ENCODE measurements at places on chromosomes 16 and 17. TPM values are rescaled to one million over a fixed set of nuclear protein-coding genes. Genes with fewer than 3 reads are reported as not detected.

DNA sequence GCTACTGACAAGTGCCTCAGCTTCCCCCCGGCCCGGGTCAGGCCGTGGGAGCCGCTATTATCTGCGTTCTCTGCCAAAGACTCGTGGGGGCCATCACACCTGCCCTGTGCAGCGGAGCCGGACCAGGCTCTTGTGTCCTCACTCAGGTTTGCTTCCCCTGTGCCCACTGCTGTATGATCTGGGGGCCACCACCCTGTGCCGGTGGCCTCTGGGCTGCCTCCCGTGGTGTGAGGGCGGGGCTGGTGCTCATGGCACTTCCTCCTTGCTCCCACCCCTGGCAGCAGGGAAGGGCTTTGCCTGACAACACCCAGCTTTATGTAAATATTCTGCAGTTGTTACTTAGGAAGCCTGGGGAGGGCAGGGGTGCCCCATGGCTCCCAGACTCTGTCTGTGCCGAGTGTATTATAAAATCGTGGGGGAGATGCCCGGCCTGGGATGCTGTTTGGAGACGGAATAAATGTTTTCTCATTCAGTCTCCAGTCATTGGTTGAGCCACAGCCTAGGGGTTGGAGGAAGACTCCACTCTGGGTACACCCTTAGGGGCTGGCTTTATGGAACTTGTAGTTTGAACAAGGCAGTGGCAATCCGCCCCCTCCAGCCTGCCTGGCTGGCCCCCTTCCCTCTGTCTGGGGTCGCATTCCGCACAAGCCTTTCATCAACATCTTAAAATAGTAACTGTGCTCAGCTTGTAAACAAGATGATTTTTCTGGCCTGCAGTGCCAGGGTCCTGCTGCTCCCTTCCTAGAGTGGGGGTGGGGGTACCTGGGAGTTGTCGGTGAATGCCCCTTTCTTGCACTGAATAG lies 4.1 kb downstream of the SYNGR2 start:
- peaks cover 5% of the 10 kb centered on the region for H3K36me3 ChIP-seq
- no peak for DNase-seq
- H3K4me1 ChIP-seq: no peaks in the 10 kb centered on the region
- H3K27me3 ChIP-seq: no peaks in the 10 kb centered on the region
- H3K4me3 ChIP-seq: no peak overlapping the region
- H3K27ac ChIP-seq: no peak overlapping the region

The PLXDC1 gene
- total RNA-seq: 3.7 TPM

DNA sequence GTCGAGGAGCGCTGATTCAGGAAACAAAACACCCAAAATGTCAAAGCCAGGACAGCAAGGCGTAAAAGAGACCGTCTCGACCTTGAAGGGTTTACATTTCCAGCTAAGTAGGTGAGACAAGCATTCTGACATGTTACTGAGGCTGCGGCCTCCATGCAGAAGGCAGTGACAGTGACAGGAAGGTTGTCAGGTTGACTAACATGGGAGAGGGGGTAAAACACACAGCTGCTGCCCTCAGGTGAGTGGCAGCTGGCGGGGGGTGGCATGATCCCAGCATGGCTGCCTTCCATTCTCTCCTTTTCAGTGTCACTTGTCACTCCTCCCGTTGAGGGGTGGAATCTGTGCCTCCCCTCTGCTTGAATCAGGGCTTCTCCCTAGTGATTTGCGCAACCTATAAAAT lies 31.9 kb upstream of the CRHR1 start:
- DNase-seq: no peak
- no peaks in the 10 kb centered on the region for H3K4me1 ChIP-seq
- no peak overlapping the region for H3K27ac ChIP-seq
- no peak overlapping the region for H3K4me3 ChIP-seq
- H3K27me3 ChIP-seq: peaks cover 52% of the 10 kb centered on the region
- no peaks in the 10 kb centered on the region for H3K36me3 ChIP-seq

The OSGIN1 gene
- 2.7 TPM for total RNA-seq

GRCh38 chr16:82197540-82198240 lies 27.7 kb upstream of the MPHOSPH6 start:
- peaks cover 29% of the 10 kb centered on the region for H3K4me1 ChIP-seq
- no peak for DNase-seq
- no peaks in the 10 kb centered on the region for H3K36me3 ChIP-seq
- H3K4me3 ChIP-seq: no peak overlapping the region

GRCh38 chr17:47705536-47706530 lies 11.9 kb downstream of the TBKBP1 start:
- no peak for DNase-seq
- no peak overlapping the region for H3K27ac ChIP-seq
- peaks cover 17% of the 10 kb centered on the region for H3K27me3 ChIP-seq
- H3K4me3 ChIP-seq: no peak overlapping the region
- peaks cover 12% of the 10 kb centered on the region for H3K36me3 ChIP-seq
- H3K4me1 ChIP-seq: no peaks in the 10 kb centered on the region

Data from progenitor cell of endocrine pancreas (in vitro differentiated cells).